ENCODE measurements at places on chromosomes 7 and 10. TPM values are rescaled to one million over a fixed set of nuclear protein-coding genes. Genes with fewer than 3 reads are reported as not detected.

The ANXA8L1 gene
- total RNA-seq = 65.7 TPM

The LIPK gene
- total RNA-seq = not detected

The PAPSS2 gene
- 11.7 TPM for total RNA-seq

The PIP gene
- total RNA-seq = not detected

The AFAP1L2 gene
- 17.9 TPM for total RNA-seq
